Right ventricle myocardium inferior (tissue), 1 donor: ENCODE measurements at places on chromosomes 11 and 22.
A peak's percentile ranks its signal among the peaks of the same experiment; 100 is the strongest.

GRCh38 chr11:95999711-96000406 lies 76.0 kb upstream of the MTMR2 start:
- DNase-seq, result no peak

- no peak for DNase-seq
Observed at GRCh38 chr22:44261861-44262595, 50.7 kb downstream of the SHISAL1 start.

DNA sequence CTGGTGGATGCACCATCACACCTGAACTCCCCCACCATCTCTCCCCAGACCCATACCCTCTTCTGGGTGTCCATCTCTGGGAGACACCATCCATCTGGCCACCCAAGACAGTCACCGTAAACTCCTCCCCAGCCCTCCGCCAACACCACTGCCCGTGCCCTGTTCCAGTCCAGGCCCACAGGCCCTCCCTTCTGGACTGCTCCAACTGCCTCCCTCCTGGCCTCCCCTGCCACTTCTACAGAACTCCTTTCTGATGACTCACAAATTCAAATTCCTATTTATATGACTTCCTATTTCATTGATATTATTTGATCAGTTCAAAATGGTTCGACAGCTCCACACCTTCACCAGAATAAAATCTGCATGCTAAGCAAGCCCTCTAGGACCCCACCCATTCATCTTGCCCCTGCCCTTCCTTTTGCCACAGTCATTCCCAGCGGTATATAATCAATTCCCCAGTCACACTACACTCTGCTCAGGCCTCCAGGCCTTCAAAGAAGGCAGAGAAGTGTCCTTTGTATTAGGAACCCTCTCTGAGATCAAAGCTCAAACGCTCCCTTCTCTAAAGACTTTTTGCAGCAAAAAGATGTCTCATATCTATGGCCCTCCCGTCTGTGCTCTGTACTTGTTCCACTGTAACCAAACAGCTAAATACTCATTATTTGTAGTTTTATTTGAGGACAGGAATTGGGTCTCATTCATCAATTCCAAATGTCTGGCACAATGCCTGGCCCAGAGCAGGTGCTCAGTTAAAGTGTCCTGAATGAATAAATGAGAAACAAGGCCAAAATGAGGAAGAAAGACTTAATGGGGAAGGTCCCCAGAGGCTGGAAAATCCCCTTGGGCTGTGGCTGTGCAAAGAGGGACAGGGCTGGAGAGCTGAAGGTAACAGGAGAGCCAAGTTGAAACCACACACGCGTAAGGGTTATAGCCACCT lies 29.0 kb downstream of the MYH9 start:
- no peak for DNase-seq

DNA sequence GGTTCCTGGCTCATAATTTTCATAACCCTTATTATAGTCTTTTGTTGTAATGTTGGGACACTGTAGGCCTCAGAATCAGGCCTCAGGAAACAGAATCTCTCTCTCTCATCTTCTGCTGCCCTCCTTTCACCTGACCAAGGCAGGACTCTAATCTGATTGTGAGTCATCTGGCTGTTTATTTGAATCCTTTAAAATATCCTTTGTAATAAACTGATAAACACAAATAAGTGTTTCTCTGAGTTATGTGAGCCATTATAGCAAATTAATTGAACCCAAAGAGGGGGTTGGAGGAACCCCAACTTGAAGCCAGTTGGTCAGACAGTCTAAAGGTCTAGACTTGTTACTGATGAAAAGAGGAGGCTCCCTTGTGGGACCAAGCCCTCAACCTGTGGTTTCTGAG lies 30.6 kb downstream of the ACER3 start:
- no peak for DNase-seq

GRCh38 chr22:43011079-43011478 lies 3.9 kb downstream of the PACSIN2 start:
- no peak for DNase-seq

- peak; percentile 32 for DNase-seq
Observed at GRCh38 chr11:69465236-69466000, 16.0 kb upstream of the LINC01488 start.

DNA sequence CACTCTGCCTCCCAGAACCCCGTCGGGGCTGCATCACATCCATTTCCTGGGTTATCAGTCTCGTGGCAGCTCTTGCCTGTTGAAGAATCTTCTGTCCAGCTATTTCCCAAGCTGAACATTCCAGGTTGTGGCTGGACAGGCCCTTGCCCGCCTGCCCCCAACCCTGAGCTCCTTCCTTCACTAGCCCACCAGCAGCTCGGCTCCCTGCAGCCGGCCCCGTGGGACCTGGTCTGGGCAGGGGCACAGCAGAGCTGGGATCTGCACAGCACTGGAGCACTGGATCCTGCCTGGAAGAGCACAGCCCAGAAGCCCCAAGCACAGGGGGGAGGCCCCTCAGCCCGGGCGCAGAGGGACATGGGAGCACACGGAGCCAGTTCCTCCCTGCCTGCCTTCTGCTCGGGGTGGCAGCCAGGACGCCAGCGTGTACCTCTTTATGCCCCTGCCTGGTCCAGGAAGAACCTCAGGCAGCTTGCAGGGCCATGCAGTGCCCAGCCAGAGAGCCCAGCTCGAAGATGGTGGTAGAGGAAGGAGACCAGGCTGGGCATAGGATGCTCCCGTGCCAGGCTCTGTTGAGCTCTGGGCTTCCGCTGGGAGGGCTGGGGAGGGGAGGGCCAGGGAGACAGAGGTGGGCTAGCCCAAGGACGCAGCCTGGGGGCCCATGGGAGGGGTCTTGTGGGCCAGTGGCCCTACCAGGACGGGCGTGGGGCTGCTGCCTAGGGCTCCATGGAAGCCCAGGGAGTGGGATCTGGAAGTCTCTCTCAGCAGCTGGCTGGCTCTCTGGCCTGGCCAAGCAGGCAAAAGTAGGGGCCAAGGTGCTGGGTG lies 16.6 kb upstream of the GNB1L start:
- peak; percentile 63 for DNase-seq

- DNase-seq, result no peak
Observed at GRCh38 chr11:99739464-99740089, 718.8 kb downstream of the CNTN5 start.

DNA sequence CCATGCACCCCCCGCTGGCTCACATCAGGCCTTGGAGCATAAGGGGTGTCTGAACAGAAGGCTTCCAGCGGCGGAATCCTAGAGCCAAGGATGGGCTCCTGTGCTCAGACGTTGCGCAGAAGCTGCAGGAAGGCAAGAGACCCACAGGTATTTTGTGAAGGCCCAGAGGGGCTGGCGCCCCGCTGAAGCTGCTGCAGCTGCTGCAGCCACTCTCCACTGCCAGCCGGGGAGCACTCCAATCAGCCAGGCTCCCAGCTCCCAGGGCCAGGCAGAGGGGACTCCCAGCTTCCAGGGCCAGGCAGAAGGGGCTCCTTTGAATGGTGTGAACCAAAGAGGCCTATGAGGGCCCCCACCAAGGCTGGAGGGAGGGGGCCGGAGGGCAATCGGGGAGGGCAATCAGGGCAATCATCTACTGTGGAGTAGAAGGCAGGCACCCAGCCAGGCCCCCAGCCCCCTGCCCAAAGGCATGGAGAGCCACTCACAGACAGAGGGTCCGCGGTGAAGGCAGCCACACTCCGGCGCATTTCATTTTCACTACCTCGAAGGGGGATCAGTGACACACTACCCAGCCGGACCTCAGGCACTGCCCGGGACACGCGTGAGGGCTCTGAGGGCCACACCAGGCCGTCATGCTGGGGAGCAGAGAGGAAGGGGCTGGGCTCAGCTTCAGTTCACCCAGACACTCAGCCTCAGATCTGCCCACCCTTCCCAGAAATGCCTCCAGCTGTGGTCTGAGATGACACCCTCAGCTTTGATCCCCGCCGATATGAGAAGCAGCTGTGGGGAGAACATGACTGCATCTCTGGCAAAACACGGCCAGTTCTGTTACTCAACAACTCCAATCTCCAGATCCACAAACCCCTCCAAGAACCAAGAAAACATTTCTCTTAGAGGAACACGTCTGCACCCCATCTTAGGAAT lies 11.6 kb upstream of the PDE2A start:
- DNase-seq, result peak; percentile 80

GRCh38 chr11:107118025-107118720 lies 99.9 kb upstream of the GUCY1A2 start:
- no peak for DNase-seq
